ENCODE measurements at places on chromosomes 2 and 18. TPM values are rescaled to one million over a fixed set of nuclear protein-coding genes. Genes with fewer than 3 reads are reported as not detected.

Gene NAT8
- not detected for total RNA-seq

DNA sequence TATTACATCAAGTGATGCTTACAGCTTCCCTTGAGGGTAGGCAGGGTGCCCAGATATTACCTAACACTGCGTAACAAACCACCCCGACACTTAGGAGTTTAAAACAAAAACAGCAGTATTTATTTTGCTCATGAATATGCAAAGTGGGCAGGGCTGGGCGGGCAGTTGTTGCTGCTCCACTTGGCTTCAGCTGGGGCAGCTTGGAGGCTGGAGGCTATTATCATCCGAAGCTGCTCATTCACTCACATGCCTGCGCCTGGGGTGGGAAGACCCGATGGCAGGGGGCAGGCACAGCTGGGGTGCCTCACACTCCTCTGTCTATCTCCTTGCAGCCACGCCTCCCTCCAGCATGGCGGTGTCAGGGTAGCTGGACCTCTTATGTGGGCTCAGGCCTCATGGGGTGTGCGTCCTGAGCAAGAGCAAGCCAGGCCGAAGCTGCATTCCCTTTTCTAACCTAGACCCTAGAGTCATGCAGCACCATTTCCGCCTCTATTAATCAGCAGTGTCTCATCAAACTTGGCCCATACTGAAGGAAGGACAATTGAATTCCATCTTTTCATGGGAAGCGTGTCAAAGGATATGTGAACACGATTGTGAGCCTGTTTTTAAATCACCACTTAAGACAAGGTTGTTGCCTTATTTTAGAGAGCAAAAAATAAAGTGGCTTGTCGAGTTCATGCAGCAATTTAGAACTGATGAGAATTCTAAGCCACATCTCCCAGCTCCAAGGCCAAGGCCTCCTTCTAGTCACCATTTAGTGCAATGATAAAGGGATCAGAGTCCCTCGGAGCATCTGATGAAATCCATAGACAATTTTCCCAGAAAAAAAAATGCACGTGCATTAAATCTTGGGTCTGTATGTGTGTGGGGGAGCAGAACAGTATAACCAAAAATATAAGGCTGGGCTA, 54.9 kb downstream of the SDC1 start:
- ATAC-seq: no peak

DNA sequence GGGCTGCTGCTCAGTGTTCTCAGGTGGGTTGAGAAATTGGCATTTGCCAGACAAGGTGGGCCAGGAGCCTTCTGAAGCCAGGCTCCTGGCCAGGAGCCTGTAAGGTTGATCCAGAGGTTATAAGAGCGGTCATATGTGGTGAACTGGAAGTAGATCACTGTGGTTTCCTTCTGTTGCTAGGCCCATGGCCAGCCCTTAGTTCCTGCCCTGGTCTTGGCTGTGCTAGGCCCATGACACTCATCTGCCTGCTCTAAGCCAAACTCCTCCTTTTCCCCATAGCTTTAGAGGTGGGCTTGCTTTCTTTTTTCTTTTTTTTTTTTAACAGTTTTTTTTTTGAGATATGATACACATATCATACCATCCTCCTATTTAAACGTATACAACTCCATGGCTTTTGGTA, 5.0 kb upstream of the MGAT5 start:
- no peak for ATAC-seq

Gene LRRC30
- not detected for total RNA-seq

DNA sequence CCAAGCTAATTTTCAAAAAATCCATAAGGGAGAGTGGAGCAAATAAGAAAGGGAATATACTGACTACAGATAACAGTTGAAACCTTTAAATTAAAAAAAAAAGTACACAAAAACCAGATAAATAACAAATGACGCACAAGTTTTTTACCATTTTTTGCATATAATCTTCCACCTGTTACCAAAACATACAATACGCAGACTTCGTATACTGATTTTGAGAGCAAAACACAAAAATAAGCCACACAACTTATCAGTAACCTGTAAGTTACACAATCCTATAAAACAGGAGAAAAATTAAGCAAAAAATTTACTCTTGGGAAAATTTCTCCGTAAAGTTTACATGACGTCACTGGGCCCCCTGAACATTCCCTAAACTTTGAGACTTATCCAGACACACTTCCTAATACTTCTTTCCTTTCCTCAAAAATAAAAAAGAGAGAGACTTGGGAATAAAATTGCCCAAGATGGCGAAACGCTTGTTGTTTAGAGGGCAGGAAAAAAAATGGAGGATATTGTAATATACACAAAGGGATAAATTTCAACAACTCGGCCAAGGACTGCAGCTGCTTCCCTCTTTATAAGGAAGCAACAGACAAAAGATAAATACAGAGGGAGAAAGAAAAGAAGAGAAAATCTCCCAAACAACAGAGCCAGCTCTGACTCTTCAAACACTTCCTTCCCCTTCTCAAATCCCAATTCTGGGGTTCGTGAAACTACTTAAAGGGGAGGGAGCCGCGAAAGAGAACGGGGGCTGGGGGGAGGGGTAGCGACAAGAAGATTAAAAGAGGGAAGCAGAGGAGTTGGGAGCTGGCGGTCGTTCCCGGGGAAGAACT, 1.6 kb downstream of the BAZ2B start:
- peak; percentile 71 for ATAC-seq

- no peak for ATAC-seq
Observed at GRCh38 chr2:208669394-208669793, 262.8 kb downstream of the PTH2R start.

DNA sequence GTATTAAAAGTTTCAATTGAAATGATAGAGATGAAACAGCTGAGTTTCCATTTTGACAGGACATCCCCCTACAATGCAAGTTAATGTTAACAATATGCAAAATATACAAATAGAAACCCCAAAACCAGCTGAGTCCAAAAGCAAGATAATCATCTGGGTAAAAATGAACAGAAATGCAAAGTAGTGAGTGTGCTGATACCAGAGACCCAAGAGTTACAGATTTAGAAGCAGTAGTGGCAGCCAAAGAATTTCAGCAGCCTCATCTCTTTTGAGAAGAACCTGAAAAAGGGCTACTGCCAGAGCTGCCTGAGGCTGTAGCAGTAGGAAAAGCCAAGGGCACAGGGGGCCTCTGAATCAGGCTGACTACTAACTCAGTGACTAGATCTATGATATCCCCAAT, 82.6 kb downstream of the THADA start:
- no peak for ATAC-seq

DNA sequence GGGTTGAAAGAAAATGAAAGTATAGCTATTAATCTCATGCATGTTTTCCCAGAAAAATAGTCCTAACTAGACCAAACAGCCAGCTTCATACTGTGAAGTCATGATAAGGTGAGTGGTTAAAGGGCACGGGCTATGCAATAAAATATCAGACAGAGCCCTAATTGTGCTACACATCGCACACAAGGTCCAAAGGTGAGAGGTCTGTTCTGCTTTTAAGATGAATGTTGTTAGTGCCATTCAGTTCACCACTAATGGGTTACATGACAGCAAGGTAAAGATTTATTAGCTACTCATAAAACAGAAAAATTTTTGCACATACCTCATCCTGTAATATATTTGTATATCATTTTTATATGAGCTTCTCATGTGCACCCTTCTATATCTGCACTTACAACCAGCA, 105.0 kb upstream of the STK17B start:
- ATAC-seq: no peak

DNA sequence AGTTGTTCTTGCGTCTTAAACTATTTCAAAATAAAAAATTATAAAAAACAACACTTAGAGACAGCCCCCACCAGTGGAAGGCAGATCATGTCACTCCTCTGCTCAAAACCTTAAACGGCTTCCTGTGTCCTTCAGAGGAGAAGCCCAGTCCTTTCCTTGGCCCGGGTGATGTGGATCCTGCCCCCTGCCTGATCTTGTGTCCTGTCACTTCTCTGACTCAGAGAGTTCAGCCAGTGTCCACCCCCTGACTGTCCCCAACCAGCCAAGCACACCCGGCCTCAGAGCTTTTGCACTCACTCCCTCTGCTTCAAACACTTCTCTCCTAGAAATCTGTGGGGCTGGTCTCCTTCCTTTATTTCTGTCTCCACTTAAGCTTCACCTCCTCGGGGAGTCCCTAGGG, 35.4 kb downstream of the TOGARAM2 start:
- no peak for ATAC-seq

Gene CCL20
- 3.1 TPM for total RNA-seq

Gene SP110
- 37.5 TPM for total RNA-seq

- ATAC-seq: no peak
Observed at GRCh38 chr2:31813016-31813415, 197.8 kb downstream of the MEMO1 start.

DNA sequence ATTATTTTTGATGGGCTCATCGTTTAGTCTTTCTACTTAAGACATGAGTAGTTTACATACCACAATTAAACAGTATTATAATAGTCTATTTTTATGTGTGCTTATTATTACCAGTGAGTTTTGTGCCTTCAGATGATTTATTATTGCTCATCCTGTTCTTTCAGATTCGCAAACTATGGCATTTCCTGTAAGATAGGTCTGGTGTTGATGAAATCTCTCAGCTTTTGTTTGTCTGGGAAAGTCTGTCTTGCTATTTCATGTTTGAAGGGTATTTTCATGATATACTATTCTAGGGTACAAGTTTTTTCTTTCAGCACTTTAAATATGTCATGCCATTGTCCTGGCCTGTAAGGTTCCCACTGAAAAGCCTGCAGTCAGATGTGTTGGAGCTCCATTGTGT, 101.3 kb downstream of the DNAH7 start:
- no peak for ATAC-seq

Gene SLC19A3
- 1.8 TPM for total RNA-seq

Gene OTOS
- total RNA-seq: not detected

- no peak for ATAC-seq
Observed at GRCh38 chr18:75075429-75075841, 133.5 kb downstream of the PTGR3 start.

DNA sequence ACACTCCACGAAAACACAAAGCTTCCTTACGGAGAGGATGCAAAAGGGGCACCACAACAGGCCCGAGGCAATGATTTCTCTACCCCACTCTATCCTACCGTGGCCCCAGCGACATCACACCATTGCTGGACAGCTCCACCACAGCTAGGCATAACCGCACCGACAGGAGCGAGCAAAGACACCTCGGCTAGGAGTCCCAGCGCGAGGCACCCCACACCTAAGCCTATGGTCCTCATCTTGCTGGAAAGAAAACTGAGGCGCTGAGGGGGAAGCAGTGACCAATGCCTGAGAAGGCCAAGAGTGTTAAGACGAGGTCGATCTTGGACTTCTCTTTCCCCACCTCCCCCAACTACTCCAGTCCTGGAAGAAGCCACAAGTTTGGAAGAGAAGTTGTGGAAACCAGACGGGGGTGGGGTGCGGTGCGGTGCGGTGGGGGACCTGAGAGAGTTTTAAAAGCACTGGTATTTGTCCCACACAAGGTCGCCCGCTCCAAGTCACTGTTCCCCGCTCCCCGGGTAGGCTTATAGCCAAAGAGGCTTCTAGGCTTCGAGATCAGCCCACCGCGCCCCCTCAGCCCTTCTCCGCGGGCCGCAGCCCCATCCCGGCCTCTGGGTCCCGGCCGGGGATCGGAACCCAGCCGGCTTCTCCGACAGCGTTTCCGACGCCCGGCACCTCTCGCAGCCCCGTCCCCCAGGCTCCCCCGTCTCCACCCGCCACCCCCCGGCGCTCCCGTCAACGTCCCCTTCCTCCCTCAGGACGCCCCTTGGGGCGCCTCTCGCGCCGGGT, 766 bp downstream of the PDE6D start:
- ATAC-seq: no peak

Gene RTP5
- total RNA-seq: not detected

Gene SLC5A7
- 2.3 TPM for total RNA-seq

Gene ZNF396
- 3.2 TPM for total RNA-seq

DNA sequence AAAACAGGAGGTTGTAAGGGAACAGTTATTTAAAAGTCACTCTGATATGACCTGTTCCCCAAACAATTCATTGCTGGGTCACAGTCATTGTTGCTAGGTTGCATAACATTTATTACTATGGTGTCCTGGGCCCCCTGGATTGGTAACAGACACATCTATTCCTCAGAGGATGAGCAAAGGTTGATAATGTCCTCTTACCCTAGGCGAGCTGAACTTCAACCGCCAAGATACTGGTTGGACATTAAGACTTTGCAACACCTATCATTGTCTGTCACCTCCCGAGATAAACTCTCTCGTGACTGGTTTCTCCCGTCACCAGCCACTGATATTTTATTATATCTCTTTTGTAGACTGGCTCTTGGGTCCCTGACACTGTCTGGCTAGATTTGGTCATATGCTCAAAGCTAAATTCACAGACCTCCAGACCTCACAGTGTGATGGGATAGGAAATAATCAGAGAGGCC, 361.3 kb downstream of the ZNF521 start:
- ATAC-seq: no peak

- no peak for ATAC-seq
Observed at GRCh38 chr2:11790228-11790627, 43.8 kb downstream of the LPIN1 start.

DNA sequence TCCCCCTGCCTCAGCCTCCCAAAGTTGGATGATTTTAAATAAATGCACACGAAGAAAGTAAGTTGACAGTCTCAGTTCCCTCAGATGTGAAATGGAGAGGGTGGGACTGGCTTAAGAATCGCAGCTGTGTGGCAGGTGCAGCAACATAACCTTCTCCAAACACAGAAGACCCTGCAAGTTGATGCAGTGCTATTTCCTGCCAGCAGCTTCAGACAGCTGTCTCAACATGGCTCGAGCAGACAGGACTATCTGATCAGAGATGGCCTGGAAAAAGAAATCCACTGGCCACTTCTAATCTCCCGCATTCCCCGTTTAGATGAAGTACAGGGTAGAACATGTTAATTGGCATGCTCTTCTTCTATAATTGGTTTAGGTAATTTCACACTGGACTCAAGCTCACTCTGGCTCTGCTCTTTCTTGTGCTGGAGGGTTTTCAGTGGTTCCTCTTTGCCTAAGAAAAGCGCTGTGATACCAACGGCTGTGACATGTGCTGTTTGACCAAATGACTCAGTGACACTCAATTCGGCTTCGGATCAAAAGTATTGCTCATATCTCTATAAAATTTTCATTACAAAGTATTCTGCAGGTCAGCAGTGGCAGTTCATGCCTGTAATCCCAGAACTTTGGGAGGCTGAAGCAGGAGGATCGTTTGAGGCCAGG, 40.2 kb downstream of the MYOM1 start:
- ATAC-seq: no peak

Gene PLEK
- 33.0 TPM for total RNA-seq

DNA sequence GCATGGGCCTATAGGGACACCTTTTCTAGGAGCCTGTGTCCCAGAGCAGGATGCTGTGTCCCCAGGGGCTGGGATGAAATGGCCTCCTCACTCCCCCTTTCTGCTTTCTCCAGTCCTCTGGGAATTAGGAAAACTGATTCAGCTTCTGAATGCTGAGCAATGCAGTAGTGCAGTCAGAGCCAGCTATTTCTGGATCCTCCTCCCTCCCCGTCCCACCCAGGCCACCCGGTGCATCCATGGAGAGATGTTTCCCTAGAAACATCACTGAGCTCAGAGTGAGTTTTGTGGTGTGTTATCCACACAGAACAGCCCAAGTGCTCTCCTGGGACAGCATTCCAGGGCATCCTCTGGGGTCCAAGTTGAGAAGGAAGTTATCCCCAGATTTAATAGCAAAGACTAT, 125.5 kb downstream of the LOXHD1 start:
- ATAC-seq: no peak
